ENCODE measurements at places on chromosomes 16 and 17.

DNA sequence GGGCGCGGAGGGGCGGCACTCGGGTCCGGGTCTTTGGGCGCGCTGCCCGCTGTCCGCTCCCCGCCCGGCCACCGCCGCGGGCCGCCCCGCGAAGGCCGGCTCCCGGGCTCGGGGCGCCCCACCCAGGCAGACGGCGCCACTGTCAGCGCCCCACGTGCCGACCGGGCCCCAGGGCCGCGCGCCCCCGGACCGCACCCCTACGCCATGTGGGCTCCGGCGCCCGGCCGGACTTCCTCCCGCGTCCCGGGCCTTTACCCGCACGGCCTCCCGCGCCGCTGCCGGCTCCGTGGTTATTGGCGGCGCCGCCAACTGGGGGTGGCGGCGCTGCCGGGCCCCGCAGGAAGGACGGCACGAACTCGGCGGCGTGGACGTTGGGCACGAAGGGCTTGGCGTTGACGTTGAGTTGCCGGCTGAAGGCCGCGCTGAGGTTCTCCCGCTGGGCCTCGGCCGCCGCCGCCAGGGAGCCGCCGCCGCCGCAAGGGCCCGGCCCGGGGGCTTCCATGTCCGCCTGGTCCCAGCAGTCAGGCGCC, 577 bp downstream of the GSPT1 start:
- DNase-seq = no peak

- DNase-seq = no peak
Observed at GRCh38 chr17:29569245-29569950, 897 bp downstream of the TP53I13 start.

GRCh38 chr17:50152736-50153135, 2.3 kb upstream of the PPP1R9B start:
- no peak for DNase-seq

DNA sequence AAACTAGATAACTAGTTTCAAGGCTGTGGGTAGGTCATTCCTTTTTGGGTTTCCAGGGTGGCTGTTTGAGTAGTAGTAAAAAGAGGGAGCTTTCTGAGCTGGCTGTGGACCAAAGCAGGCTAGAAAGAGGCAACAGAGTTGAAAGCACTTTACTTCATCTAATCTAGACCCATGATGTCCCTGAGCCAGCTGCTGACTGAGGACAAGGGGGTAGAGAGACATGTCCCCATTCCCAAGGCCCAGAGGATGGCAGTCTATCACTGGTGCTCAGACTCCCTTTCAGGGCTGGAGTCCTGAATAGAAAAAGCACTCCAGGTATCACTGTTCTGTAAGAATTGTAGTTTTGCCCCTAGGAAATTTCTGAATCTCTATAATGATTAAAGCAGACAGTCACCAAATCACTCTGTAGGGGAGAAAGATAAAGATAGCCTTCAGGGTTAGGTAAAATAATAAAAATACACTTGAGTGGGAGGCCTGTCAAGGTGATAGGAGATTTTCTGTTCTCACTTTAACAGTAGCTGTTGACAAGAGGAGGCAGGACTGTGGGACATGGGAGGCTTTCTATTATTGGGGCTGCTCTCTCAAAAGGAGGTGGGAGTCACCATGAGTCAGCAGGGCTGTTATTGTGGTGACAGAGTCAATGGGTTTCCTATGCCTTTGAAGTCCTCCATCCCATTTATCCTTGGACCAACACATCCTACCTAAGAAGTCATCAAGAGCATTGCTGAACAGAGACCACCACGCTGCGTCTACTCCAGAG, 190.2 kb upstream of the MPHOSPH6 start:
- no peak for DNase-seq

GRCh38 chr17:9729735-9730420, 61.5 kb downstream of the DHRS7C start:
- no peak for DNase-seq

- DNase-seq = no peak
Observed at GRCh38 chr17:41018541-41018940, 8.5 kb downstream of the KRTAP1-5 start.

DNA sequence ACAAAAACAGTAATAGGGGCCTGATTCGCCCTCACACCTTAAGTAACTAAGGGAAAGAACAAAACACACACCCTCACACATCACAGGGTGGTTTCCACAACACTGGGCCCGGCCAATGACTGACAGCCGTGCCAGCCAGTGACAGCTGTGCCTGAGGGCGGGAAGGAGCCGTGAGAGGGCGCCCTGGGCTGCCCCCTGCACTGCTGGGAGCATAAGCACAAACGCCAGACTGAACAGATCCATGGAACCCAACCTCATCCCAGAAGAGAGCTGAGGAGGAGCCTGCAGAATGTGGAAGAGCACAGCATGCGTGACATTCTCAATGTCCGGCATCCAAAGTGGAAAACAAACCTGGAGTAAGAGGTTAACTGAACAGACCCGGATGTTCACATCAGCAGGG, 16.0 kb downstream of the CSNK1D start:
- no peak for DNase-seq

- DNase-seq = no peak
Observed at GRCh38 chr17:14019186-14019956, 49.9 kb upstream of the COX10 start.

- no peak for DNase-seq
Observed at GRCh38 chr17:47897561-47897960, 1.5 kb downstream of the SP2 start.

- DNase-seq = no peak
Observed at GRCh38 chr16:54957403-54958166, 26.9 kb downstream of the IRX5 start.

GRCh38 chr17:65609286-65609685, 47.8 kb upstream of the AXIN2 start:
- no peak for DNase-seq

GRCh38 chr16:17470182-17470907, 415 bp downstream of the XYLT1 start:
- DNase-seq = no peak

DNA sequence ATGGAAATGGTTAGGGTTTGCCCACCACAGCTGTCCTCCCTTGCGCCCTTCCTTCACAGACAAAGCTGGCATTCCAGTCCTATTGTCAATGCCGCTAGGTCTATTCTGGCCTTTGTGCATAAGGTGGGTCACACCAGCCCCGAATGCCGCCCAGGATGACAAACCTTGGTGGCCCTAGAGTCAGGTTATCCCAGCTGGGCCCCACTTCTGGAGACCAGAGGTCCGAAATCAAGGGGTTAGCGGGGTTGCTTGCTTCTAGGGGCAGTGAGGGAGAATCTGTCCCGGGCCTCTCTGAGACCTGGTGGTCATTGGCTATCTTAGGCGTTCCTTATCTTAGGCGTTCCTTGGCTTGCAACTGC, 472.1 kb downstream of the SOX9 start:
- no peak for DNase-seq

GRCh38 chr16:57559072-57559790, 16.8 kb downstream of the ADGRG5 start:
- DNase-seq = no peak

DNA sequence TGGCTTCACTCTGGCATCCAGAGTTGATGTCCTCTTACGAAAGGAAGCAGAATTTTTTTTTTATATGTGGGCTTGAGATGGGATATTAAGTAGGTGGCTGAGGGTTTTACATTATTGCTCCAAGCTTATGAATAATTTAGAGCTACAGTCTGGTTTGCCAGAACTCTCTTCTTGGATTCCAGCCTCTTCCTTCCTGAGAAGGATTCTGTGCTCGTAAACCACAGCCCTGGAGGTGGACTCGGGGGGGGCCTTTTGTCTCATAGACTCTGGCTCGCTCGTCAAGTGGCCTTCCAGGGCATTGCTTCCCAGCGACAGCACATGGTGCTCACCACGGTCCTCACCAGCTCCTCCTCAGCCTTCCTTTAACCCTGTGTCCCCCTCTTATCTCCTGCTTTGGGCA, 43.2 kb downstream of the TMEM11 start:
- DNase-seq = no peak

- DNase-seq = no peak
Observed at GRCh38 chr16:19753815-19754643, 36.0 kb downstream of the IQCK start.

DNA sequence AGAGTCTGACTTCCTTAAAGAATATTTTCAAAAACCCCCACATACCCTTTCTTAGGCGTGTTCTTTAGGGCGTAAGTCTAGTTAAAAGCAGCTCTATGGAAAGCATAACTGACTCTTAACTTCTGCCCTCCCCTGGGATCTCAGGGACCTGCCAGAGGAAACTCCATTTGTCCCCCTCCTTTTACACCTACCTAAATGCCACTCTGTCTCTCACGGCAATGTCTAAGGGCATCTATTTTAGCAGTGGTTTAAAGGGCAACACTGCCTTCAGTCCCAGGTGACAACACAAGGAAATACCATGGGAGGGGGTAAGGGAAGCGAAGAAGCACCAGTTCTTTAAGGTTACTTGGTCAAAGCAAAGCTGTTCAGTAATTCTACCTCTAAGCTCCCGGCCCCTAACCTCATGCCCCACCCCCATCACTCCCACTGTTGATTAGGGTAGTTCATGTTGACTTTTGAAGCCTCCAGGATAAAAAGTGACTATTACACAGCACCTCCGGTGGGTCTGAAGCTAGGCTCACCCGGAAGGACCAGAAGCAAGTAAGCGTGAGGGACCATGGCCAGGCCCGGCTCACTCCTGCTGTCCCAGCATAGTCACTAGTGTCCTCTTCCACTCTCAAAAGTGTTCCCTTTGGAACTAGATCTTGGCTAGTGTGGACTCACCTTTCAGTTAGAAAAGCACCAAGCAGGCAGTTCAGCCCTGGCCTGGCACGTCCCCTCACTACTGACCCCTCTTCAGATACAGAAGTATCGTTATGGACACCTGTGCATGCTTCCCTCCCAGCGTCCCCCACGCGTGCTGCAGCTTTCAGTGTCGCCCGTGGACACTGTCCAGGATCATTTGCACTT, 47.1 kb downstream of the CYTH1 start:
- DNase-seq = no peak

- peak; percentile 60 for DNase-seq
Observed at GRCh38 chr17:19513897-19514488, 19.7 kb upstream of the SLC47A1 start.

GRCh38 chr17:62696256-62696655, 68.8 kb downstream of the MRC2 start:
- no peak for DNase-seq

GRCh38 chr17:79041041-79041570, 17.1 kb downstream of the C1QTNF1 start:
- no peak for DNase-seq

DNA sequence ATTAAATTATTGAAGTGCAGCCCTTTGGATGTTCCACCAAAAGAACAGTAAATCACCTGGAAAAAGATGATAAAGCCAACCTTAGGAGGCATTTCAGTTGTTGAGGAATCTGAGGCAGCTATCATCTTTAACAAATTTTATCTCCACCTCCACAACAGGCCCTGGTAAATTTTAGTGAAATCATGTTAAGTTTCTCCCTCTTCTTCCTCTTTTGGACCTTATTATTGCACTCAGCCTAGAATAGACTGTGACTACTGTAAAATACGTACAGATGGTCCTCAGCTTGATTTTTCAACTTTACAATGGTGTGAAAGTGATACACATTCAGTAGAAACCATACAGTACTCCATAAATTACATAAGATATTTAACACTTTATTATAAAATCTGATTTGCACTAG, 90.3 kb downstream of the USP32 start:
- no peak for DNase-seq

DNA sequence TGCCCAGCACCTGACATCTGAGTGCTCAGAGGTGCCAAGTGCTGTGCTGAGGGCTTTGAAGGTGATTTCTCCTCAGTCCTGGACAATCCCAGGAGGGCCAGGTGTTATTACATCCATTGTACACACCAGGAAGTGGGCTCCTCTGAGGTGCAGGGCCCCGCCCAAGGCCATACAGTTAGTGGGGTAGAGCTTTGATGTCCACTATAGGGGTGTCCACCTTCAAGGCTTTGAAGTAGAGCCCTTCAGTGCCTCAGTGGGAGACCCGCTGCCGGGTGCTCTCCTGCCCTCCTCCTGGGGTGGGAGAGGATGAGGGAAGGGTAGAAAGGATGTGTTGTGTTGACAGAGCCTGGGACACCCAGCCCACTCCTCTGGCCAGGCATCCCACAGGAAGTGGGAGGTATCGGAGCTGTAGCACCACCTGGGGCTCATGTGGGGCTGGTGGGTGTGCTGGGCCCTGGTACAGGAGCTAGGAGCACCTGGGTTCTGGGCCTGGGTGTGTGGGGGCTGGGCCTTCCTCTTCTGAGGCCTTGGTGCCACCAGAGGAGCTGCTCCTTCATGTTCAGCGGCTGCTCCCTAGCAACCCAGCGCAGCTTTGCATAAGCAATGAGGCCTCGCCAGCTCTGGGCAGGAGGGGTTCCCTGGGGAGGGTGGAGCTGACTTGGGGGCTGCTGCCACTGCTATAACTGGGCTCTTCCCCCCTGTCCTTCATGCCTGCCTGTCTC, 7.4 kb downstream of the LASP1 start:
- no peak for DNase-seq
